ENCODE measurements at places on chromosomes 4 and X.
A peak's percentile ranks its signal among the peaks of the same experiment; 100 is the strongest.

GRCh38 chr4:47444031-47444430 lies 19.5 kb downstream of the COMMD8 start:
- no peak for DNase-seq

DNA sequence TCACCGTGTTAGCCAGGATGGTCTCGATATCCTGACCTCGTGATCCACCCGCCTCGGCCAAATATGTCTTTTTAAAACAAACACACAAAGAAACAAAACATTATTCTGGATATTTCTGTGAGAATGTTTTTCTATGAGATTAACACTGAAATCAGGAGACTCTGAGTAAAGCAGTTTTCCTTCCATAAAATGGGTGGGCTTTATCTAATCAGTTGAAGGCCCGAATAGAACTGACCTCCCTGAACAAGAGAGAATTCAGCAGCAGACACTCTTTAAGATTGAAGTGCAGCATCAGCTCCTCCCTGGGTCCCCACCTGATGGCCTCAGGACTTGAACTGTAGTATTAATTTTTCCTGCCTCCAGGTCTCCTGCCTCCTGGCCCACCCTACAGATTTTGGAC lies 22.4 kb upstream of the SOD3 start:
- no peak for DNase-seq

DNA sequence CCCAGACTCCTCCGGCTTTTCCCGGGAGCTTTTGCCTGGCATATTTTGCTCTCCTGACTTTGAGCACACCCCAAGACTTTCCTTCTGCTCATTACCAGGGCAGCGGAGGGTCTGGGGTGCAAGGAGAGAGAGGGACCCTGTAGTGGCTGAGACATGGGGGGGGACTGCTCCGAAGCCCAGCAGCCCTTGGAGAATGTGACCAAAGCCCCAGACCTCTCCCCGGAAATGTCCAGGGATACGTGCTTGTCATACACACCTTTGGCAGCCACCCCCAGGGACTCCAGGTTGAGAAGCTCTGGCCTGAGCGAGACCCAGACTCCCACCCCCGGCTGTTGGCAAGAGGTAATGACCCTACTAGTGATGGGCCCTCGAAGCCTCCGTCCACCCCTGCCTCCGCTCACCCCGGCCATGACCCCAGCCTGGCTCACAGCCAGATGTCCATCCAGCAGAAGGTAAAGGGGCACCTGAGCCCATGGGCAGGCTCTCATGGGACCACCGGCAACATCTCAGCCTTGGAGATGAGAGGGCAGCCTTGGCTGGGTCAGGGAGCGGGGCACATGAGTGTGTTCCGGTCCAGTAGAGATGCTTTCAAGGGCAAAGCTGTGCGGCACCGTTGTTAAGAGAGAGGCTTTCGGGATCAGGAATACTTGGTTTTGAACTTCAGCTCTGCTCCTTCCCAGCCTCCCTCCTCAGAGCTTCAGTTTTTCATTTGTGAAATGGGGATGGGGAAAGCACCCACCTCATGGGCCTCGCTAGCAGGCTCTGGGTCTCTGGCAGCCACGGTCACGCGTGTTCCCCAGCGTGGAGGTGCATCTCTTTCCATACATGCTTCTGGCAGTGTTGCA lies 2.0 kb downstream of the PSAPL1 start:
- DNase-seq: peak; percentile 61

DNA sequence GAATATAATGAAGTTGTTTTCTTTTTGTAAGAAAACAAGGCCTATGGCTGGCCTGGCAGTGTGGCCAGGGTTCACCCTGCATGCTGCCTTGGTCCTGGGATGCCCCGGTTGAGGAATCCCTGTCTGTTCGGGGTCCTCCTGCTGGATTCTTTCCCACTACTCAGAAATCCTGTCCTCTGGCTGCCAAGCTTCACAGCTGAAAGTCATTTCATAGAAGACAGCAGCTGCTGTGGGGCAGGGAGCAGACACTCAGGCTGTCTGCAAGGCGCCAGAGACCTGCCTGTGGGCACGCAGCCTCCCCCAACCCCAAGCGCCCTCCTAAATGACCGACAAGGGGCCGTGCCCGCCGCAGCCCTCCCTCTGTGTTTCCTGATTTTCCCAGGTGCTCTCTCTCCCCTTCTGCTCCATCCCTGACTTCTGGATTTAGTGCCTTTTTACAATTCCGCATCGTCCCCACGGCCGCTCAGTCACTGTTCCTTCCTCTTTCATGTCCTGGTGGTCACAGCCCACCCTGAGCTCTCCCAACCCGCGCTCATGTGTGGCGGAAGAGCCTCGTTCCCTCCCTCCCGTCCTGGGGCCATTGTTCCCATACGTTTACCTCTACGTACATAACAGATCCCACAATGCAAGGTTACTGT lies 27.5 kb downstream of the ZFYVE28 start:
- DNase-seq: no peak

- DNase-seq: no peak
Measured at GRCh38 chr4:41476310-41476885, 61.6 kb upstream of the LIMCH1 start.

DNA sequence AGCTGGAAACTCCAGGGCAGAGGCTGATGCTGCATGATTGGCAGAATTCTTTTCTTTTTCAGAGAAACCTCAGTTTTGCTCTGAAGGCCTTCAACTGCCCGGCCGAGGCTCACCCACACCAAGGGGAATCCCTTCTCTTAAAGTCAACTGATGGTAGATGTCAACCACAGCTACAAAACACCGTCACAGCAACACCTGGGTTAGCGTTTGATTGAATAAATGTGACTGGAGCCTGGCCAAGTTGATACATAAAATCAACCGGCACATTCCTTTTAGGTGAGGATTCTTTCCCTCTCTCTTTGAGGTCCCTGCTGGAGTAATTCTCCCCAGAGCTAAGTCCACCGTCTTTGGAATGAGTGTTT lies 15.2 kb upstream of the KIAA0232 start:
- DNase-seq: no peak

DNA sequence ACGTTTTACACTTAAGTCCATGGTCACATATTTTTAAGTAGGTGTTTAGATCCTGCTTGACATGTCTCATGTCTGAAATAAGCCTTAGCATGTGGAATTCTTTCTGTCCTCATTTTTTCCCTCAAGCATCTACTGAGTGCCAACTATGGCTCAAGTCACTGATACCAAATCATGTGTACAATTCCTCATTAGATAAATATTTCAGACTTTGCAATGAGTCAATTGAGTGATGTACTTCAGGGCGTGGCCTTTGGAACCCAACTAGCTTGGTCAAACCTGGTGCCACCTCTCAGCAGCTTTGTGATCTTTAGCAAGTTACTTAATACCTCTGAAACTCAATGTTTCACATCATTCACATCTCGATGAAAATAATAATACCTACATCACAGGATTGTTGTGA lies 12.6 kb upstream of the JADE1 start:
- no peak for DNase-seq

DNA sequence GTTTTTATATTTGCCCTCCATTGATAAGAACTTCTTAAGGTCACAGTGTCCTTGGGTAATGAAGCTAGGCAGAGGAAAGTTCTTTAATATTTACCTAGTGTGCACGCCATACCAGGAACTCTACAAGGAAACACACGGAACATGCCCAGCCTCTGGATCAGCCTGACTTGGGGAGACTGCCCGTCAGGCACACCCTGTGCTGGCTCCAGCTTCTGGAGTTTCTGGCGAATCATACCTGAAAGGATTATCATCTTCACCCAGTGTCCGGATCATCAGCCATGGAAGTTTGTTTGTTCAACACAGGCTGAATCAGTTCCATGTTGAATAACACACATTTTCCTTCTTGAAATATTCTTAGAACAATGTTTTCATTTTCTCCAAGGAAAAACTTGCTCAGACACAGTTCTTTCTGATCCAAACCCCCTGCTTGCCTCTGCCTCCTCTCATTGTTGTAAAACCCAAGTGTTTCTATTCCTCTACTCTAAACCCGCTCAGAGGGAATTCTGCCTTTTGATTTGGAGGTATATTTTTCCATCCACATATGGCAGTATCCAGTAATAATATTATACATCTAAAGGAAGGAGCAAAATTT lies 176.7 kb downstream of the SHROOM3 start:
- peak; percentile 64 for DNase-seq

- DNase-seq: no peak
Measured at GRCh38 chr4:5809216-5809776, 83.6 kb downstream of the CRMP1 start.

GRCh38 chrX:140572724-140573123 lies 67.9 kb upstream of the SOX3 start:
- DNase-seq: no peak

DNA sequence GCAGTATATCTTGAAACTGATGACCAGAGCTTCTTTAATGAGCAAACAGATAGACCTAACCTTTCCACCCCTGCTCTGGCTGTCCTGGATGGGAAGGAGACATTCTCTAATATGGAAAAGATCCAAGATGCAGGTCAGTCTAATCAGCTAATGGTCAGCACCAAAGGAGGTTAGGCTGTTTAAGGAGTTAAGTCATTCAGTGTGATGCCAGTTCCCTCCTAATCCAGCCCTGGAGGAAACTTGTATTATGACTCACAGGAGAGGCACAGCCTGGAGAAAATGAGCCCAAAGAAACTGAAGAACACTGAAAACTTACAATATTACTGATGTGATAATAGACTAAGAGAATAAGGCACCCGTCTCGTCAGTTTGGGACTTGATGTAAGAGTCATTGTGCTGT lies 323.0 kb downstream of the HNRNPD start:
- no peak for DNase-seq

- DNase-seq: no peak
Measured at GRCh38 chr4:106493086-106493485, 124.5 kb upstream of the GIMD1 start.

GRCh38 chrX:130628516-130628915 lies 226.7 kb downstream of the RBMX2 start:
- DNase-seq: no peak

DNA sequence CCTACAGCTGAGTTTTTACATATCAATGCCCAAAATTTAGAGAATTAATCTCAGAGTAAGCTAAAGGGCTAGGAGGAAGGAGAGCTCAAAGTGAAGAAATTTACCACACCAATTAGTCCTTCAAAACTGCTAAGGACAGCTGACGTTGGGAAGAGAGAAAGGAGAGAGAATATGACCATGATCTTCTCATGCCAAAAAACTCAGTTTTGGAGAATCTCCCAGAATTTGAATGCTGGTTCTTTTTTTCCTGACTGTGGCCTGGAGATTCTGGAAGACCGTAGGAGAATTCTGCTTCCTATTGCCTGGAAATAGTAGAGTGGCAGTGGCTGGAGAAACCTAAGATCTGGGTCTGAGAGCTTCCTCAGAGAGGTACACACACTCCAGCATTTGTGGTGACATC lies 834.4 kb upstream of the SLIT2 start:
- no peak for DNase-seq

- no peak for DNase-seq
Measured at GRCh38 chr4:189121336-189121735, 819.3 kb upstream of the FRG1 start.

- no peak for DNase-seq
Measured at GRCh38 chr4:43456383-43456782, 563.9 kb downstream of the GRXCR1 start.

GRCh38 chrX:154732421-154733065 lies 18.3 kb downstream of the GAB3 start:
- no peak for DNase-seq

- DNase-seq: no peak
Measured at GRCh38 chr4:95118497-95118896, 360.7 kb downstream of the BMPR1B start.

DNA sequence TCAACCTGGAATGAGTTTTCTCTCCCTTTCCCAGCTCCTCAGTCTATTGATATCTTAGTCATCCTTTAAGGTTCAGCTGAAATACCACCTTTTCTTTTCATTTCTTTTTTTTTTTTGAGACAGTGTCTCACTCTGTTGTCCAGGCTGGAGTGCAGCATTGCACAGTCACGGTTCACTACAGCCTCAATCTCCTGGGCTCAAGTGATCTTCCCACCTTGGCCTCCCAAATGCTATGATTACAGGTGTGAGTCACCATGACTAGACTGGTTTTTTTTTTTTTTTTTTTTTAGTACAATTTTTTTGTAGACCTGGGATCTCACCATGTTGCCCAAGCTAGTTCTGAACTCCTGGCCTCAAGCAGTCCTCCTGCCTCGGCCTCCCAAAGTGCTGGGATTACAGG lies 28.9 kb downstream of the AFF1 start:
- DNase-seq: no peak

DNA sequence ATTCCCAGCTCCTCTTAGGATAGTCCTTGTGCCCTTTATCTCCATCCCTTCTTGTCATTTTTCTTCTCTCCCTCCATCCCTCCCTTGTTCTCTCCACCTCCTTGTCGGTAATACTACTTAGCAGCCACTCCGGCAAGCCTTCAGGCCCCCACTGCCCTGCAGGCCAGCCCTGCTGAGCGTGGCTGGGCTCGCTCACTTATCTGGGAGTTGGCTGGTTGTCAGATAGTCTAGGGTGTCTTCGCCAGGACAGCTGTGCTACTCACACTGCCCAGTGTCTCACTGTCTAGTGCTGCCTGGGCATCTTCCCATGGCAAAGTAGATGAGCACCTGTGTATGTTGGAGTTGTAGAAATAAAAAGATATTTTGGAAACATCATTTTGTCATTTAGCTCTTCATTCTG lies 75.0 kb downstream of the STK32B start:
- no peak for DNase-seq

GRCh38 chrX:110241816-110242215 lies 76.1 kb downstream of the AMMECR1 start:
- DNase-seq: peak; percentile 16

- no peak for DNase-seq
Measured at GRCh38 chr4:1406394-1406980, at the start of gene NKX1-1. NKX1-1 (minus strand) TSS chr4:1406442; CDS start chr4:1406442, 0 bp downstream.

- DNase-seq: peak; percentile 58
Measured at GRCh38 chrX:153637121-153638040, 9.6 kb upstream of the DUSP9 start.

DNA sequence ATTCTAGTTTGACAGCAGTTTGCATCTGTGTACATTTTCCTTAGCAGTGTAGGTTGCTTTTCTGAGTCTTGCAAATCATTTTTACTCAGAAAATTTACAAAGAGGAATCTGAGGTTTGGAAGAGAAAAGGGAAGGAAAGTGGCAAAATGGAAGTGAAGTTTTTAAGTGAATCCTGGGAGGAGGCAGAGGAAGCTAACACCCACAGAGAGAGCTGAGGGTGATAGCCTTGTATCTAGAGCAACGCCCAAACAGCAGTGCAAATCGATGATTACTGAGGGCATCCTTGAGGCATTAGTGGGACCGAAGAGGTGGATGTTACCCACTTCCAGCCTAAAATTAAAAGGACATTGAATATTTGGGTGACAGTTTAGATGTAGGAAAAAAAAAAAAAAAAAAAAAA lies 31.8 kb downstream of the KLF3 start:
- DNase-seq: no peak

DNA sequence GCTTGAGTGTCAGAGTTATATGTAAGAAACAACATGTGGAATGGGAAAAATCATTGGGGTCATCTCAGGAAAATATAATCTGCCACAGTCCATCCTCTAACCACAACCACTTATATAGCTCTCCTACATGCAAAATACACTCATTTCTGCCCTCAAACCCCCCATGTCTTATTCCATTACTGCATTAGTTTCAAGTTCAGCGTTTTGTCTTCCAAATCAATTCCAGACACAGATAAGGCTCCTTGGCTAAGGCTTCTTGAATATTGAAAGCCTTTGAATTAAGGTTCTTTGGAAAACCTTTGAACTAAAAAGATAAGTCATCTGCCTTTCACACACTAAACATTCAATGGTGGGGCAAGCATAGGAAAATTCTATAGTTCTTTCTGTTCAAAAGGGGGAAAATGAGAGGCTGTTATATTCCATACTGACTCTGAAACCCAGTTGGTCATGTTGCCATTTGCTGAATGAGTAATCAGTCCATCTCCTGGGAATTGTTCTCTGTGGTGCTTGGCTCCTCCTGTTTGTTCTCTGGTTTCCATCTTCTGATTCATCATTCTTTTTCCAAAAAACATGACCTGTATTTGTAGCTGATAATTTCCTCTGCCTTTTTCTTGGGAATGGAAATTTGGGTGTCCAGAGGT lies 218.7 kb downstream of the BMPR1B start:
- DNase-seq: no peak

All from pancreas (tissue), 10 donors.